ENCODE measurements at places on chromosomes 5 and 9.

- no peak for DNase-seq
These were observed at the start of gene RUSC2 for GRCh38 chr9:35489313-35490154. TSS of gene RUSC2 (plus strand) at chr9:35490111. CDS start at chr9:35546522, 56,411 bp downstream.

DNA sequence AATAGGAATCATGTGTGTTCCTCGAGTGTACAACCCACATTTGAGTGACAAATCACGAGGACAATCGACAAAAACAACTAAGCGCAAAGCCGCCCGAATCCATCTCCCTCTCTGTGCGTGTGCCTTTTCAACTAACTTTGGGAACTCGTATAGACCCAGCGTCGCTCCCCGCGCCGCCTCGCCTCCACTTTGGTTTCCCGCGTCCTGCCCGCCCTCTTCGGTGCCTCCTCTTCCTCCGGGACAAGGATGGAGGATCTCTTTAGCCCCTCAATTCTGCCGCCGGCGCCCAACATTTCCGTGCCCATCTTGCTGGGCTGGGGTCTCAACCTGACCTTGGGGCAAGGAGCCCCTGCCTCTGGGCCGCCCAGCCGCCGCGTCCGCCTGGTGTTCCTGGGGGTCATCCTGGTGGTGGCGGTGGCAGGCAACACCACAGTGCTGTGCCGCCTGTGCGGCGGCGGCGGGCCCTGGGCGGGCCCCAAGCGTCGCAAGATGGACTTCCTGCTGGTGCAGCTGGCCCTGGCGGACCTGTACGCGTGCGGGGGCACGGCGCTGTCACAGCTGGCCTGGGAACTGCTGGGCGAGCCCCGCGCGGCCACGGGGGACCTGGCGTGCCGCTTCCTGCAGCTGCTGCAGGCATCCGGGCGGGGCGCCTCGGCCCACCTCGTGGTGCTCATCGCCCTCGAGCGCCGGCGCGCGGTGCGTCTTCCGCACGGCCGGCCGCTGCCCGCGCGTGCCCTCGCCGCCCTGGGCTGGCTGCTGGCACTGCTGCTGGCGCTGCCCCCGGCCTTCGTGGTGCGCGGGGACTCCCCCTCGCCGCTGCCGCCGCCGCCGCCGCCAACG is at the start of gene GPR150:
Gene GPR150, plus strand, starts transcription at position 58 of the 840 bp plus-strand sequence. Its CDS starts 189 bp downstream, at position 247.
- DNase-seq: no peak

DNA sequence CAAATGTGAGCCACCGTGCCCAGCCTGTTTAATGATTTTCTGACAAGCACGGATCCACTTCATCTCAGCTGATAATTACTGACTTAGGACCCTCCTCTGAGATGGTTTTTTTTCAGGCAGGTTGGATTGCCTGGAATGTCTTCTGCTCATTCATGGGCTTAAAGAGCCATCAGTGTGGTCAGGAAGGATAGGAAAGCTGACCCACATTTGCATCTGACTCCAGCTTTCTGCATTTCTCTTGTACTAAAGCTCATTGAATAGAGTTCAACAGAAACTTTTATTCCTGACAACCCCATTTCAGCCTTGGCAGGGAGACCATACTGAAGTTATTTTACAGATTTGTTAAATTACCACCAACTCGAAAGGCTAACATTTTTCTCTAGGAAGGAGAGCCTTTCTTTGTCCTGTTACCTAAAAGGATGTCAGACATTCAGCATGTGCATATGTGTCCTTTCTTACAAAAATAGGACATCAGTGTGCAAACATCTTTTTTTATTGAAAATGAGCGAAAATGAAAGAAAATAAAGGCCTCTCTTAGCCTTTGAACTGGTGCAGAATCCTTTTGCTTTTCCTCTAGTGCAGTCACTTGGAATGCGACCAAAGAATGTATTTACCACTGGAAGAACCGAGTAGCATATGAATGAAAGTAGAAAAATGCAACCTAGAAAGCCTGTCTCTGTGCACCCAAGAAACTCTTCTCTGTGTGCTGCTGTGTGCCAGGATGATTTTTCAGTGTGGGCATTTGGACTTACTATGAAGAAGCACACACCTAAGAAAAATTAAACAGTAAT is 26.6 kb downstream of the ADCY2 start:
- DNase-seq: no peak

DNA sequence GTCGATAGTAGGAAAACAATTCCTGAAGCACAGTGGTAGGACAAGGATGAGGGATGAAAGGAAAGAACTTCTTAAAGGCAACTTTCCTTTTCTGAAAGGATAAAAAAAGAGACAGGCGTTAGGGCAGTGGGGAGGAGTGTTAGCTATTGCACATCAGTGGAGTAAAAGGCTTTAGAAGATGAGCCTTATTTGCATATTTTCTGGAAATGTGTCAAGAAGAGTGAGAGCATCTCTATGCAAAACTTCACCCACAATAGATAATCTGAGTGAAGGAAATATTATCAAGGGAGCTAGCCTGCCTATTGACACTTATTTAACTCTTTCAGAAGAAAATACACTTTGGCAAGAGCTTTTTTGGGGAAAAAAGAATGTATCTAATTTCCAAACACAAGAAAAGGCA is 151.6 kb downstream of the MACIR start:
- no peak for DNase-seq

DNA sequence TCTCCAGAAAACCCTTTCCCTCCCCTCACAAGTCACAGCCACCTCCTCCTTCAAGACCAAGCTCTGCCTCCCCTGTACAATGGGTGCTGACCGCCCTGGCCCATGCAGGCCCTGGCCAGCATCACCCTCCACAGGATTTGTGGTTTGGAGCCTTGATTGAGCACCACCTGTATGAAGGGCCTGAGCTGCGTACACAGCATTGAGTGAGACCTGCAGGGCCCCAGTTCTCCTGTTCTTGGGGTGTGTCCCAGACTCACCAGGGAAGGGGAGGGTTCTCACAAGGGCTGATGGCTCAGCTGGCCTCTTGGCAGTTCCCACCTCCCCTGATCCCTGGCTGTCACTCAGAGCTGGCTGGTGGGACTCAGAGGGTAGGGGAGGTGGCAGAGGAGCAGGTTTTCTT is 63.7 kb upstream of the IER5L start:
- no peak for DNase-seq

- no peak for DNase-seq
These were observed 68.5 kb downstream of the KIAA1958 start for GRCh38 chr9:112555101-112555643.

DNA sequence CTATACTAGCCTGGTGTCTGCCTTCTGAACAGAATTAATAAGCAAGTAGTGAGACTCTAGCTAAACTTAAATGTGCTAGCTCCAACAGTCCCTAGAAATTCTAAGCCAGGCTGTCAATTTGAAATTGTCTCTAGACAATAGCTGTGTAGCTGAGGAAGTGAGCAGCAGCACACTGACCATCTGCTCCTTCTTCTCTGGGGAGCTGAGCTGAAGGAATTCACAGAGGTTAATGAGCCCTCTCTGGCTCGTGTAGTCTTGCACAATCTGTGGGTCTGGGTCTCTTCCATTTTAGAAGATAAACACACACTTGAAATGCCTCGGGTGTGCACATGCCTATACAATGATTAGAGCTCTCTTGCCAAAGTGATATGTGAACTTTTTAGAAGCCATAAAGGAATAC is 63.5 kb upstream of the BARX1 start:
- DNase-seq: no peak

GRCh38 chr5:71528206-71528605 is 58.9 kb upstream of the MCCC2 start:
- DNase-seq: no peak

DNA sequence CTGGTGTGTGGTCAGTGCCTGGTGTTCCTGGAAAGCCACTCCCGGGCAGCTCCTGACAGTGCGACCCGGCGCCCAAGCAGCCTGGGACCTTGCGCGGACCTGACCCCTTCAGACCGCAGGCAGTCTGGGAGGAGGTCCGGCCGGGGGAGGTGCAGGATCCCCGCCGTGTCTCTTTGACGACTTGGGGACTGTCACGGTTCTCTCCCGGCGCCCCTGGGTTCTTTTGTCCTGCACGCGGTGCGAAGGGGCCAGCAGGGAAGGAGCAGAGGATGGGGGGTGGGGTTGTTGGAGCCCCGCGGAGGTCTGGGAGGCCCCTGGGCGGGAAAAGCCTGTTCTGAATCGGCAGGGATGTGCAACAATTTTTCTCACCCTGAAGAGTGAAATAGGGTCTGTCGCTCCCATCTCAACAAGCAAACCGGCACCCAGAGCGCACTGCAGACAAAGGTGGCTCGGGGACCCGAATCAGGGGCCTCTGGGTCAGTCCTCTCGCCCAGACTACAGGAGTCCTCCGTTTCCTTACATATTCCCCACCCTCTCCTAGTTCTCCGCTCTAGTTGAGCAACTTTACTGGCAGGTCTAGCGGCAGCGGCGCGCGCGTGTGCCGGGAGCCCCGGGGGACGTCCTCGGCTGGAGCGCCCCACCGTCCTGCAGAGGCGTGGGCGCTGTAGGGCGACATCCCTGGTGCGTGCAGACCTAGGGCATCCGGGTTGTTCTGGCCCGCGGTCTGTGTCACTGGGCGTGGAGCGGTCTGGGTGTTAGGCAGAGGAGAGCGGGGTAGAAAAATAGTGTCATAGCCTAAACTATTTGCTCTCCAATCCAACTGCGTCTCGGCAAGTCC is 1.2 kb downstream of the VCAN start:
- no peak for DNase-seq

GRCh38 chr9:83284746-83285145 is 221.8 kb upstream of the RASEF start:
- DNase-seq: no peak

- no peak for DNase-seq
These were observed 118.2 kb downstream of the CDH12 start for GRCh38 chr5:22734907-22735306.

DNA sequence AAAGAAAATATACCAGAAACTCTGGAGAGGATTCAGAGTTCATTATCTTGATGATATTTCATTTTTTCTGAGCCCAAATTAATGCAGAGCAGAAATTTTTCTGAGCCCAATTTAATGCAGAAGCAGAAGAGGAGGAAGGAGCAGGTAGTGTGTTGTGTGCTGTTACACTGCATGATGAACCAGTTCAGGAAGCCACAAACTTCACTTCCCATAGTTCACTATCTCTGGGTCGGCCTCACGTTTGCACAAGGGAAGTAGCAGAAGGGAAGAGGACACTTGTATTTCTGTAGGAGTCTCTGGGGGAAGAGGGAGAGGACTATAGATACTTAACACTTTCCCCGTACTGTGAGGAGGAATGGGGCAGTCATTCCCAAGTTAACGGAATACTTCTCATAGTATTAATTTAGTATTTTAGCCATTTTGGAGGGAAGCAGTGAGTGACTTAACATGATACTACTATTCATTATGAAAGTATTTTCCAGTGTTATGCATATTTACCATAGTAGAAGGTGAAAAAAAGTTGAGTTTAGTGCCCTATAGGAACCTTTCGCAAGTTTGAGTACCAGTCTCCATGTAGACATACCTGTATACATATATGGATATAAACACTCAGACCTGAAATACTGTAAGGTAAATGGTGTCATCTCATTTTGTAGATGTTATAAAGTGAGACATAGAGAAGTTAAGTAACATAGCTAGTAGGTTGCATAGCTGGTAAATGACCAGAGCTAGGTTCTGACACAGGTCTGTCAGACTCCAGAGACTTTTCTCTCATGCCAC is 30.0 kb downstream of the XPA start:
- no peak for DNase-seq

- DNase-seq: no peak
These were observed 476 bp upstream of the DTWD2 start for GRCh38 chr5:118988866-118989180.

DNA sequence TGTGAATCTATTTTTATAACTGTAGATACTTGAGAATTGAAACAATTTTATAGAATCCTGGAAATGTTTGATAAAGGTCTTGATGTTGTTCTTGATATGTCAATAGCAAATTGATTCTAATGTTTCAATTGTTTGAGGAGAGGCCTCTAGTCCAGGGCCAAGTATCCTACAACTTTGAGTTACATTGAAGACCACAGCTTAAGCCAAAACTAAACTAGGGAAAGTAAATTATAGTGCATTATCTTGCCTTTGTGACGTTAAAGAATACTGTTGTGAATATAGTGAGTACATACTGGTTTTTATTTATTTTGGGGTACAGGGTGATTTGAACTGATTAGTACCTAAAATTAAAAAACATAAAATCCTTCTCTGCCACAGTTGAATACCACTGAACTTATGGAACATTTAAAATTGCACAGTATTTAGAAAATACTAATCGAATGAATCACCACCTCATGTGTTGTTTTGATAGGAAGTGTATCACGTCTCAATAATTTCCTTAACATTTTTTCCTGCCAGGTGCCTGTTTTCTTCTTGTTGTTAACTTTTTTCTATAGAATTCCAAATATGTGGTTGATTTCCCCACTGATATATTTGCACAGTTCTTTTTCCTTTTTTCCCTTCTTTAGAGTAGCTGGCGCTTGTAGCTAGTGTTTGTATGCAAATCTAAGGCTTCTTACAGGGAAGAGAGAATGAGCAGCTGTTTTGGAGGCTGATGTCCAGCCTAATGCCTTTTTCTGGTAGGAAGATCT is 12.5 kb downstream of the ARHGEF28 start:
- no peak for DNase-seq

- no peak for DNase-seq
These were observed 40.6 kb upstream of the DMRTA1 start for GRCh38 chr9:22405869-22406659.

- DNase-seq: peak; percentile 52
These were observed 229.4 kb downstream of the DMAC1 start for GRCh38 chr9:7570107-7570720.

GRCh38 chr9:34069831-34070230 is 21.1 kb upstream of the UBAP2 start:
- DNase-seq: no peak

DNA sequence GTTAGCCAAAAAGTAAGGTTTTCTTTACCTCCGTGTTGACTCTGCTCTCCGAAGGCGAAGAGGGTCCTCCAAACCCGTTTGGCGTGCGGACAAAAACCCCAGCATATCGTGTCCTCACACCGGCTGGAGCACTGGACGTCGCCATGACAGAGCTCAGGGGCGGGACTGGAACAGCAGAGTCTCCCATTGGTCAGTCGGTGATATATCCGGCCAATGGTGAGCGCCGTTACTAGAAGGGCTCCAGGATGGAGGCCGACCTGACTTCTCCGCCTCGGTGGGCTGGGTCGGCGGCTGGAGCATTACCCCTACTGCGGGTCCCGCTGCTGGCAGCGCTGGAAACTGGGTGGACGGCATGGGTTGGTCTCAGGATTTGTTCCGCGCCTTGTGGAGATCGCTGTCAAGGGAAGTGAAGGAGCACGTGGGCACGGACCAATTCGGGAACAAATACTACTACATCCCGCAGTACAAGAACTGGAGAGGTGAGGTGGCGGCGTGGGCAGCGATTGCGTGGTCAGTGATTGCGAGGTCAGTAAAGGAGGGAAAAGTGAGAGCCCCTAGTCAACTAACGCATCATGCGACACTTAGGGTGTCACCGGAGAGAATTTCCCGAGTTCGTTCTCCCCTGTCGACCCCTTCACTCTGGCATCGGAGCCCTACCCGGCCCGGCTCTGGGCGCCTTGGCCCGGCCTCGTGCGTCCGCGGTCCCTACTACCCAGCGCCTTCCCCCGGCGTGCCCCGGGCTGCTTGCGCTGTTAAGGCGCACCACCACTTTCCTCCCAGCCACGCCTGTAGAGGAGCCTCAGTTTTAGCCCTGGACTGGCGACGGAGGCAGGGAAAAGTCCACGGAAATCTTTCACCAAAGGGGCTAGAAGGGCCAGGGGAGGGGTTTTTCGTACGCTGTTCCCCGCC is at the start of the genes ERCC8 and NDUFAF2:
Gene ERCC8, minus strand, starts transcription at position 167 of the 909 bp plus-strand sequence. Its CDS starts 62 bp downstream, at position 105.
Gene NDUFAF2, plus strand, starts transcription at position 302 of the 909 bp plus-strand sequence. Its CDS starts 51 bp downstream, at position 353.
- DNase-seq: peak; percentile 73

Measured in activated CD4-positive, CD25-positive, alpha-beta regulatory T cell treated with anti-CD3 and anti-CD28 coated beads, Interleukin-2, amount 50 U/mL, for 16 hours (primary cell).